ENCODE measurements at places on chromosomes 7 and 10.

DNA sequence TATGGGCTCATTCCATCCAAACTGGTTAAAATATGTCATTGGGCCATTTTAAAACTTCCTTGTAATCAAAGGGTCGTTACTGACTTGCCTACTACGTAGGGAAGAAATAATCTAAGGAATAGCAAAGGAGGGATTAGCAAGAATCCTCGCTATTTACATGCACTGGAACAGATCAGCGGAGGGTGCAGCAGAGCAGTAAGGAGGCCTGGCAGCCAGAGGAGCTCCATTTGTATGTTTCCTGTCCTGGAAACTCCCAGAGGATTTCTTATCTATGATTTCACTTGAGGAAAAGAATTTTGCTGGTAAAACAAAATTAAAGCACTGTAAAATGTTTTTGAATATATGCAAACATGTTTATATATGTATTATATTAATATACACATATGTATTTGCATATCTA, 107.3 kb downstream of the TPK1 start:
- DNase-seq: no peak

GRCh38 chr10:60403168-60403873, 13.6 kb upstream of the ANK3 start:
- no peak for DNase-seq

DNA sequence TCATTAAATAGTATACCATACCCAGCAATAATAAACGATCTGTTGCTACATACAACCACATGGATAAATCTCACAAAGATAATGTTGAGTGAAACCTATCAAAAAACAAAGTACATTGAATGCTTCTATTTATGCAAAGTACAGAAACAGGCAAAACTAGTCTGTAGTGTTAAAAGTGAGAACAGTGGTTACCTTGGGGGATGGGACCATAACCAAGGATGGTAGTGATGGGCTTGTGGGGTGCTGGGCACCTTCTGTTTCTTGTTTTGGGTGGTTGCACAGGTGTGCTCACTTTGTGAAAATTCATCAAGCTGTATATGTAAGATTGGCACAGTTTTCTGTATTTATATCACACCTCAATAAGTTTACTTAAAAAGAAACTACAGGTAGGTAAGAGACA, 105.7 kb downstream of the ATE1 start:
- DNase-seq: no peak

DNA sequence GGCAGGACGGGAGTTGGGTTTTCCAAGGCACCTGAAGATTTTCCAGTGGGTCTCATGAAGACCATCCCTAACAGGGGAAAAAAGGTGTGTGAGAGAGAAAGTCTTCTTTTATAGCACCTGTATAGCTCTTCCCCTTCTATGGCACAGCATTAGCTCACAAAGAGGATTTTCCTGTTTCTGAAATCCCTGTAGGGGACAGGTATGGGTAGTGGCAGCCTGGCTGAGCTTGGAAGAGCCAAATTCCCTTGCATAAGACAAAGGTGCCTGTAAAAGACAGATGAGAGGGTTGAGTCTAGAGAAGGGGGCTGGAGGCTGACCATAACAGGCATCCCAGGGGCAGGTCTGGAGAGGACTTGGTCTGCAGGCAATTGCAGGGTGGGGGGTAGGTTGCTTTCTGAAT, 63.7 kb downstream of the COL13A1 start:
- no peak for DNase-seq

GRCh38 chr10:102540023-102540422, 36.3 kb downstream of the SUFU start:
- no peak for DNase-seq

- DNase-seq: no peak
Observed at GRCh38 chr10:97163781-97164501, 21.8 kb downstream of the SLIT1 start.
